Fibroblast of skin of right biceps (primary cell): ENCODE measurements at places on chromosomes 3 and 15.

- DNase-seq = no peak
Measured at GRCh38 chr3:82293867-82294266, 532.4 kb upstream of the GBE1 start.

- DNase-seq = no peak
Measured at GRCh38 chr3:110750201-110750600, 321.4 kb upstream of the NECTIN3 start.

- DNase-seq = peak; percentile 79
Measured at GRCh38 chr15:42056934-42057798, 36.3 kb upstream of the PLA2G4E start.

DNA sequence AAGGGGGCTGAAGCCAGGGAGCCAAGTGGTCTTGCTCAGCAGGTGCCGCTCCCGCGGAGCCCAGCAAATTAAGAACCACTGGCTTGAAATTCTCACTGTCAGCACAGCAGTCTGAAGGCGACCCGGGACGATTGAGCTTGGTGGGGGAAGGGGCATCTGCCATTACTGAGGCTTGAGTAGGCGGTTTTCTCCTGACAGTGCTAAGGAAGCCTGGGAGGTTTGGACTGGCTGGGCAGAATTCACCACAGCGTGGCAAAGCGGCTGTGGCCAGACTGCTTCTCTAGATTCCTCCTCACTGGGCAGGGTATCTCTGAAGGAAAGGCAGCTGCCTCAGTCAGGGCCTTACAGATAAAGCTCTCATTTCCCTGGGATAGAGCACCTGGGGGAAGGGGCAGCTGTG is 57.0 kb upstream of the GPR149 start:
- DNase-seq = no peak

GRCh38 chr15:60949039-60949977 is 279.8 kb downstream of the RORA start:
- DNase-seq = peak; percentile 61

DNA sequence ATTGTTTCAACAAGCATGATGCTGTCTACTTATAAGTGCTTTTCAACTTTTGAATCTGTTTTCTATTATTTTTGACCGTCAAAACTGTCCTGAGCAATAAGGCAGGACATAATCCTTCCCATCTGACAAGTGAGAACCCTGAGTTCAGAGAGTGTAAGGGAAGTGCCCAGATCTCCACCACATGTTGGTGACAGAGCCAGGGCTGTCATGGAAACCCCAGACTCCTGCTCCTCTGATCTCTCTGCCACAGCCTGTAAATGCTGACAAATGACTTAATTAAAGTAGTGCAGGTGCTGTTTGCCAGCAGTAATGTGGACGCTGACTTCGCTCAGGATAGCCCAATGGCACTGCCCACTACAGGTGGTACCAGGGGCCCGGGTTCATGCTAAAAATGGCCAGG is 40.3 kb downstream of the SPSB4 start:
- no peak for DNase-seq

DNA sequence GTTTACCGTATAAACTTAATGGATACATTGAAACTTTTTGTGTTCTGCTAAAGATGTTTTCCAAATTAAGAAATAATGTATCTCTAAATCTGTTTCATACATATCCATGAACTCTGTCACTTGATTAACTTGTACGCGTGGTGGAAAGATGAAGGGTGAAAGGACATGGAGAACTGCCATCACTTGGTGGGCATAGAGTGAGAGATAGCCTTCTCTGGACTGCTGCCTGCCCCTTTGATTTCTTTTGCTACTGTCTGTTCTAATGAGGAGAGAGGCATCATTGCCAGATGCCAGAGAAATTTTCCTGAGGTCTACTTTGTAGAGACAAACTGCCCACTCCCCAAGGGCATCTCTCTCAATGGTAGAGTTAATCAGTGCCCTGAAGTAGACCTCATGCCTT is 120.5 kb downstream of the SLMAP start:
- no peak for DNase-seq

DNA sequence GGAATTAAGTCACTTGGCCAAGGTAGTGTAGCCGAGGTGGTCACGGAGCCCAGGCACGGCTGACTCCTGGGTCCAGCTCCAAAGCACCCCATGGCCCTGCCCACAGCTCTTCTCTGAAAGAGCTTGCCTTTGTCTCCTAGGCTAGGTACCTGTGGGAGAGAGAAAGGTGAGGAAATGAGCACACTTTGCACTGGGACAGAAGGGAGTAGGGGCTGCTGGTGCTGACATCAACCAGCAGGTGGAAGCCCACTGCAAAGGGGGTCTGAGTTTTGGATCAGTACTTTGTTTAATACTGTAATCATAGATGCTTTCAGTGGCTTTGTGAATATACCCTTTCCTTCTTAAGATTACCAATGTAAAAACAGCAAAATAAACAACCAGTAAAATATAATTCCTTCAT is 128.3 kb upstream of the EIF1B start:
- no peak for DNase-seq

DNA sequence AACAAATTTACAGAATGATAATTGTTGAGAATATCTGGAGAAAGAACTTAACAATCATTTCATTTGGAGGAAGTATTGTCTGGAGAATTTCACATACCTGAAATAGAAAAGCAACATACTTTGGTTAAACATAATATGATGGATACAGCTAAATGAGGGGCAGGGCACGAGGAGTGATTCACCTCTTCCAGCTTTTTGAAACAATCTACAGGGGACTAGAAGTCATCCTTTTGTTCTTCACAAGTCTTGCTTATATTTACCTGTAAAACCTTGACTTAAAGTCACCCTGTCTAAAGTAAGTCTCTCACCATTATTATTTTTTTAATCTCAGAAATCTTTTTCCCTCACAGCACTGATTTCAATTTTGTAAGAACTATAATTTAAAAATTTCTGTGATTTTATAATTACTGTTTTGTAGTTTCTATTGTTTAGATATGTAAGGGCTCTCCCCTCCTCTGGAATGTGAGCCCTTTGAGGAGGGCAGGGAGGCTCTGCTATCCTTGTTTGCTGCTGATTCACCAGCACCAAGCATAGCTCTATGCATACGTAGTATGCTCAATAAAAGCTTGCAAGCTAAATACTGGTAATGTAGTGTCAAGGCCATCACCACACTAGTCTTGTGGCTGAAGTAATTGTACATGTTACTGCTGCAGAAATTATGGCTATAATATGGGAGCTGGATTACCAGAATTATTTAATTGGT is 193.9 kb upstream of the THRB start:
- peak; percentile 64 for DNase-seq

GRCh38 chr15:33317896-33318295 is 7.1 kb downstream of the RYR3 start:
- DNase-seq = no peak

GRCh38 chr15:56856934-56857333 is 61.5 kb upstream of the TCF12 start:
- no peak for DNase-seq

- DNase-seq = no peak
Measured at GRCh38 chr3:194177141-194177540, 41.2 kb downstream of the HES1 start.

DNA sequence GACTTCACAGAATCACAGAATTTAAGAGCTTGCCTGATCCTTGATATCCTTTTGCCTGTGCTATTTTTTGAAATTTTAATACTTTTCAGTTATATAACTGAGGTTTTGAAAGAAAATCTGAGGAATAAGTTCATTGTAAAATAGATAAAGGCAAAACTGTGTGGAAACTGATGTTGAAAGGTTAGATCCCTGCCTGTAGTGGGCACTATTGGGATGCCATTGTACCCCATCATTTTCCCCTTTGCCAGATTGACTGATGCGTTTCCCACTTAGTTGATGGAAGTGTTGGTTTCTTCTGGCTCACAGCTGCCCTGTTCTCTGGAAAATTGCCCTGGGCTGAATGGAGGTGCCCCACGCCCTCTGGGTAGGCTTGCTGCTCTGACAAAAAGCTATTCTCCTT is 387.9 kb downstream of the RBMS3 start:
- no peak for DNase-seq

DNA sequence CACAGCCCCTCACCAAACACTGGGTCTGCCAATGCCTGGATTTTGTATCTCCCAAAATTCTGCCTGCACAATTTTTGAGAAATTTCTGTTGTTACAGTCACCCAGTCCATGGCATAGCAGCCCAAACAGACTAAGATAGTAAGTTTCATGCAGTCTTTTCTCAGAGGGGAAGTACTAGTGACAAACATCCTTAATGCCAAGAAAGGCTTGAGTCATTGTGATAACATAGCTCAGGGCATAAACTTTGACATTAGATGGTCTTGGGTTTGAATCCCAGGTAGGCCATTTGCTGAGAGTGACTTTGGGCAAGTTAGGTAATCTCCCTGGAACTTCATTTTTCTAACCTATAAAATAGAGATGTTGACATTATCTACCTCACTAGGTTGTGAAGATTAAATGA is 36.1 kb upstream of the PFN2 start:
- peak; percentile 18 for DNase-seq

- DNase-seq = peak; percentile 68
Measured at GRCh38 chr3:184177331-184177731, 2.7 kb downstream of the AP2M1 start.

GRCh38 chr15:81911022-81911971 is 134.5 kb downstream of the MEX3B start:
- peak; percentile 22 for DNase-seq

GRCh38 chr15:40264321-40265153 is 18.3 kb downstream of the ANKRD63 start:
- DNase-seq = no peak

DNA sequence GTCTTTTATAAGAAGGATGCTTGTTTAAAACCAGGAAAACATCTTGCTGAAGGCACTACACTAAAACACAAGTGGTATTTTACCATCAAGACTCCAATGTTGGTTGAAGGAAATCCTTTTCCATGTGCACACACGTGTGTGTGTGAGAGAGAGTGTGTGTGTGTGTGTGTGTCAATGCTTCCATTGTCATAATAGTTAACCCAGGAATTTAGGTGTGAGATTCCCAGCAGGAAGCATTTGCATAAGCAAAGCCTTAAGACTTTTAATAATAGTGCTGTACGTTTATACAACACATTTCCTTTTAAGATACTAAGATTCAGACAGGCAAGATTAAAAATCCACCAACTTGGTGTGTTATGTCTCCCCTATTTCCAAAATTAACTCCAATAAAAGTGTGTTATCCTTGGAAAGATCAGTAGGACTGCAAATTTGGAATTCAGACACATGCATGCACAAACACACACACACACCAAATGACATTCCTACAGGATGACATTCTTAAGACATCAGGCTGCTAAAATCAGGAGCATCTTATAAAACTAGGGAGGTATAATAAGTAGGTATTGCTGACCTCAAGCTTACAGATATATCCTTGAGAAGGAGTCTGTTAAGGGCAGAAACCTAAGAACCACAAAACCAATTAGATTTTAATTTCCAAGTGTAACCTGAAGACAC is 18.3 kb downstream of the LMCD1 start:
- DNase-seq = peak; percentile 65
